T-helper 17 cell (primary cell): ENCODE measurements at places on chromosomes 6 and 20. TPM values are rescaled to one million over a fixed set of nuclear protein-coding genes. Genes with fewer than 3 reads are reported as not detected.

The HRH3 gene
- not detected for total RNA-seq

The RBPJL gene
- not detected for total RNA-seq

DNA sequence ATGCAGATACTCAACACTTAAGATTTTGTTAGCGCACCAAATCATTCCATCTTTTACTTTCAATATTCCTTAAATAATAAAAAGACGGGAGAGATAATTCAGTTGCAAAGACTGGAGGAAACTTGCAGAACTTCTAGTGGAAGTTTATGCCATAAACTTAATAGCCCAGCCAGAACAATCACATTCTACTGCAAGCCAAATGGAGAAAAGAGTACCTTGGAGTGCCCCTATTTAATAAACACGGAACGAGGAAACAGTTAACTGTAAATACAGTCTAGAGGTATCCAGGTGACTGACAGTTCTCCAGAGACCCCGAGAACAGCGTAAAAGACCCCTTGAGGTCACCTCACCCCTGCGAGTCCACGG, 635 bp downstream of the SLC35B3 start:
- no peaks in the 10 kb centered on the region for H3K27me3 ChIP-seq
- peak overlapping the region; percentile 96 for H3K4me3 ChIP-seq
- H3K36me3 ChIP-seq, result peaks cover 3% of the 10 kb centered on the region
- peaks cover 34% of the 10 kb centered on the region for H3K4me1 ChIP-seq

DNA sequence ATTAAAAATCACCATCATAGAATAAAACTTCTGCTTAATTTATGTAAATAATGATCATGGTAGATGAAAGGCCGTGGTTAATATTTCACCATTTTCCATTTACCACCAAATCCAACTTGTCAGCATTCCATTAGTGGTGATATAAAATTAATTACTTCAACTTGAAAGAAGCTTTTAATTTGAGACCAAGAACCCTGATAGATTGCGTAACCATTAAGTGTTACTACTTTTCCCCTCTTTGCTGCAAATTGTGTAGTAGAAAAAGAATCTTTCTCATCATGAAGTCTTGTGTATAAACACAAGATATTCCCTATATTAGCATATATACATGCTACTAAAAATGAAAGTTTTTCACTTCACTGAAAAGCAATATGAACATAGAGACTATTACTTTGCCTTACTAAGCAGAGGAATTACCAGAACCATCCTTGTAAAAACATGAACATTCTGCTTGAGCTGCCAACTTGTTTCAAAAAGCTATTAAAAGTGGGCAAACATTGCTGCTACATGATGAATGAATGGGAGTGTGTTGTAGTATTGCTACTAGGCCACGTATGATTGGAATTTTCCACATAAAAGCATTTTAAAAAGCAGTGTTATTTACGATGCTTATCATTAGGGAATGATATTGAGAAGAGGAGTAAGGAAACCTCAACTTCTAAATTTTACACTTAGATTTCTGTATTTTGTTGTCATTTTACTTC, 35.0 kb downstream of the STX11 start:
- peaks cover 8% of the 10 kb centered on the region for H3K36me3 ChIP-seq
- DNase-seq, result no peak
- peaks cover 2% of the 10 kb centered on the region for H3K4me1 ChIP-seq
- H3K4me3 ChIP-seq, result no peak overlapping the region
- H3K27me3 ChIP-seq, result no peaks in the 10 kb centered on the region
- H3K27ac ChIP-seq, result no peak overlapping the region

GRCh38 chr6:169898788-169899480, 147.5 kb downstream of the ERMARD start:
- no peaks in the 10 kb centered on the region for H3K27me3 ChIP-seq
- H3K4me1 ChIP-seq, result no peaks in the 10 kb centered on the region

GRCh38 chr6:130366107-130367005, 539 bp downstream of the TMEM200A start:
- peak overlapping the region; percentile 80 for H3K27ac ChIP-seq
- no peaks in the 10 kb centered on the region for H3K27me3 ChIP-seq
- no peaks in the 10 kb centered on the region for H3K36me3 ChIP-seq
